ENCODE measurements at places on chromosomes 4 and X.

GRCh38 chr4:53141308-53141707 is 224.6 kb downstream of the SCFD2 start:
- no peak for DNase-seq

DNA sequence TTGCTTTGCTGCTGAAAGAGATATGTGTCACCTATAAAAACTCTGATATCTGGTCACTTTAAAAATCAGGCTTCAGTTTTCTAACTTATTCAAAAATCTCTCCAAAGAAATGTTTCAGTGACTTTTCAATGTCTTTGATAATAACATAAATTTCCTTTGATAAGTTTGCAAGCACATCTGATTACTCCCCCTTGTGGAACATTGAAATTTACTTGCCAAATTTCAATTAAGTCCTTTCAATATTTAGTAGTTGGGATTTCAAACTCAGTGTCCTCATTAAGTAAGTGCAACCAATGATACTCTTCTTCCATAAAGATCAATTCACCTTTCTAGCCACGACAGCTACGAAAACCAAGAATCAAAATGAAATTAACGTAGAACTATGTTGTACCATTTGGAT is 151.3 kb upstream of the FAM47C start:
- DNase-seq: no peak

- DNase-seq: no peak
Measured at GRCh38 chr4:52241916-52242315, 190.8 kb downstream of the SPATA18 start.

DNA sequence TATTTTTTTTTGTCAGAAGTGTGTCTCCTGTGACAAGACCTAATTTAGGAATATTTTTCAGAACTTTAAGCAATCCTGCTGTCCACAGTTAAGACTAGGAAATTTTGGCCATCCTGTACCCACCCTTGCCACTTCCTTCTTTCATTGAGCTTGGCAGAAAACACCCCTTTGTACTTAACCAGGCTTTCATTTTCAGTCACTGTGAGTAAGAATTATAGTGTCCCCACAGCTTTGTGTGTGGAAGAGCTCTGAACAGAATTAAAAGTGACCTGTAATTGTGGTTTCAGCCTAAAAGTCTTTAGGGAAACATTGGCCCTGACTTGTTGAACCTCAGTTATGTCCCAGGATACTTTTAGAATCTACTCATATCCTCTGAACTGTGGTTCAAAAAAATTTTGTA is 153.7 kb upstream of the BMP3 start:
- DNase-seq: no peak

DNA sequence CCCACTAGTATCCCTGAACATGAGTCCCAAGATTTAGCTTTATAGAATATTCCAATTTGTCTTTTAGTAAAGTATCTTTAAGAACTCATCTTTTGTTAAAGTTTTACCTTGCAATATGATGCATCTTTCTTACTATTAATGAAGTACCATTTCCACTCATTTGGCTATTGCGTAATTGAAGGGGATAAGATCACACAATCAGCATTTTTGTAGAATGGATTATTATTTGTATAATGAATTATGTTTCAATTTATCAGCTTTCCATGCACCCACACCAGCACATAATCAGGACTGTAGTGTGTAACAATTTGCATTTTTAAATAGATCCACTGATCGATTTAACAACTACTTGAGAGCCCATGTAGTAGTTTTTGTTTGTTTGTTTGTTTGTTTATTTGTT is 1364.9 kb upstream of the IGFBP7 start:
- DNase-seq: no peak
